ENCODE measurements at places on chromosomes 11 and 22.

- DNase-seq, result peak; percentile 69
Measured at GRCh38 chr11:10294290-10294953, 403 bp upstream of the SBF2 start.

GRCh38 chr22:34587357-34588356 is 478.3 kb upstream of the ISX start:
- DNase-seq, result no peak

GRCh38 chr11:63564784-63565350 is 1.7 kb upstream of the PLAAT2 start:
- DNase-seq, result no peak

- no peak for DNase-seq
Measured at GRCh38 chr22:39622881-39623367, 52.4 kb downstream of the CACNA1I start.

- DNase-seq, result no peak
Measured at GRCh38 chr22:31321421-31321820, 24.7 kb downstream of the PATZ1 start.

DNA sequence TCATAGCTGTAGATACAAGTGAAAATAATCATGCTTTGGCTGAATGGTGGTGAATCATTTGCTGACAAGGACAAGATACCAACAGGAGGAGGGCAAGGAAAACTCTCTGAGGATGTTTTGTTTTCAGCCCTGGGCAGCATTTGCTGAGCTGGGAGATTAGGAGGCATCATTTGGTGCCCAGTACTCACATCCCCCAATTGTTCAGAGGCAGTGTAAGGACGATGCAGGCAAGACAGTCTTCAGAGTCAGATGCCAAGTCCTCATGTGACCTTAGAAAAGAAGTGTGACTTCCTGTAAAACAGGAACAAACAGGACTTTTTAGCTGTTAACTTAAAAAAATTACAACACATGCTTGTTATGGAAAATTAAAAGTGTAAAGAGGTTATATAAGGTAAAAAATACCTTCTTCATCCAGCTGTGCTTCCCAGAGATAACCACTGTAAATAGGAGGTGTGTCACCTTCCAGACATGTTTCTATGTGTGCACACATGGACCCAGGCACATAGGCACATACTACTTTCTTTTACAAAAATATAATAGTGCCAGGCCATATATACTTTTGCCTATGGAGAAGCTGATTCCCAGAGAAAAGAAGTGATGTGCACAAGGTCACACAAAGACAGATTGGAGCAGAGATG is 18.0 kb downstream of the CNTF start:
- no peak for DNase-seq

DNA sequence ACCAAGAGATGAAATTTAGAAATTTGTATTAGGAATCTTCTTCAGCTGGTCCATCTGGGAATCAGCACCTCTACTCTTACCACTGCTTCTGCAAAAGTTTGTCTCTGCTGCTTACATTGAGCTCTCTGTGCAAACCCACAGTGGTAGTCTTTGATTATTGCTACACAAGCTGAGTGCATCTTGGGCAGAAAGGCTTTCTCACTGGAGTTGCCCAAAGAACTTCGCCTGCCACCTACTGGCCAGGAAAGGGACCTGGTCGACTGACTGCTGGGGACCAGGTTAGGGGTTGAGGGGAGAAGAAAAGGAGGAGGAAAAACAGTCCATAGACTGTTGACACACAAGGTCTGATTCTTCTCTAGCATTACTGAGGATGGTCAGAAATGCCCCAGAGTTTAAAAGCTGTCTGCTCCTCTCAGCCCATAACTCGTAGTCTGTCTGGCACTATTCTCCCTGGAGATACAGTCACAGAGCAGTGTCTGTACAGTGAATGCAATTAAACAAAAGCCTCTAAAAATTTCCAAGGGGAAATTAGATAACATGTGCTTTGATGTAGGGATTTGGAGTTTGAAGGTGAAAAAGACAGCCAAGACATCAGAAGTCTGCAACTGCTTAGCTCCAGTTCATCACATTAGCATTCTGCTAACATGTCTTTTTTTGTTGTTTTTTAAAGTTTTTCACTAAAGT is 215.0 kb upstream of the CTSC start:
- no peak for DNase-seq

DNA sequence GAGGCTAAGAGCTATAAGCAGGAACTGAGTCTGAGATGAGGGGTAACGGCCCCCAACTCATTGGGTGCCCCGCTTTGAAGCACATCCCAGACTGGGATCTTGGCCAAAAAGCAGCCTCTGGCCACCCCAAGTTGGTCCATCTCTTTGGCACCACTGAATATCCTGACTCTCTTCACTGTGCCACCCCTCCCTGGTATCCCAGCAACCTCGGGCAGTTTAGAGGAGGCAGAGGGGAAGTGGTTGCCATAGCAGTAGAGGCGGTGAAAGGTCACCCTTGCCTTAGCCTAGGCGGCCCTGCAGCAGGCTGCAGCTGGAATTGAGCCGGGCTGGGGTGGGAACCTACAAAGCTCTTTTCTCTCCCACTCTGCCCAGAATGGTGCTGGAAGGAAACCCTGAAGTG is 1.1 kb downstream of the PELI3 start:
- no peak for DNase-seq

- DNase-seq, result no peak
Measured at GRCh38 chr11:124441519-124441918, 4.0 kb downstream of the OR8B8 start.

- peak; percentile 69 for DNase-seq
Measured at GRCh38 chr11:86041975-86042378, 26.9 kb downstream of the PICALM start.

DNA sequence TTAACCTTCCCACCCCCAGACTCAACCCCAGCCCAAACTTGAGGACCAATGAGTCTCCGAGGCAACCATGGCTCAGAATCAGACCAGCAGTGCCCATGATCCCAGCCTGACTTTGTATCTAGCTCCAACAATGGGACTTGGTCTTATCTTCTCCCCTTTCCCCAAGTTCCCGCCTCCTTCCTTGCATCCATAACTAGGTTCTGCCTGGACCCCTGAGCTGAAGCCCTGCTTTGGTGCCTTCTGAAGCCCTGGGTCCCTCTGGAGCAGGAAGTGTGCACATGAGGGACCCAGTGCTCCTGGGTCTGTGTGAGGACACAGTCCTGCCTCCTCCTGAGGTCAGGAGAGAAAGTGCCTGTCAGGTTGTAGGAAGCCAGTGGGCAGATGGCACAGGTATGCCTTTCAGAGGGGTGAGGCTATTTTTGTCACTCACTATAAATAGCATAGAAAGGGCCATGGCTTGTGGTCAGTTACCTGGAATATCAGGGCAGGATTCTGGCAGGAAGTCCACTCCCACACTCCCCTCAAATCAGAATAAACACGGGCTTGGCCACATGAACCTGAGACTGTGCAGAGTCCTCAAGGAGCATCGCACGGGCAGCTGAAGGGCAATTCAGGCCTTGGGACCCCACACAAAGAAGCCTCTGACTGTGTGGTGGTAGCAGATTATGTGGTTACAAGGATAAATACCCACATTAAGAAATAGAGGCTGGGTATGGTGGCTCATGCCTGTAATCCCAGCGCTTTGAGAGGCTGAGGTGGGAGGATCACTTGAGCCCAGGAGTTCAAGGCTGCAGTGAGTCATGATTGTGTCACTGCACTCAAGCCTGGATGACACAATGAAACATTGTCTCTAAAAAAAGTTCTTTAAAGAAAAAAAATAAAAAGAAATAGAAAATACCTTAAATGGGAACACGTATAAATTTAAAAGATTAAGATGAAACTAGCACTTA is 27.4 kb downstream of the RCN1 start:
- DNase-seq, result no peak

GRCh38 chr11:83187465-83187864 is 6.0 kb upstream of the ANKRD42 start:
- DNase-seq, result no peak

- no peak for DNase-seq
Measured at GRCh38 chr22:29375398-29376076, 12.8 kb downstream of the AP1B1 start.

DNA sequence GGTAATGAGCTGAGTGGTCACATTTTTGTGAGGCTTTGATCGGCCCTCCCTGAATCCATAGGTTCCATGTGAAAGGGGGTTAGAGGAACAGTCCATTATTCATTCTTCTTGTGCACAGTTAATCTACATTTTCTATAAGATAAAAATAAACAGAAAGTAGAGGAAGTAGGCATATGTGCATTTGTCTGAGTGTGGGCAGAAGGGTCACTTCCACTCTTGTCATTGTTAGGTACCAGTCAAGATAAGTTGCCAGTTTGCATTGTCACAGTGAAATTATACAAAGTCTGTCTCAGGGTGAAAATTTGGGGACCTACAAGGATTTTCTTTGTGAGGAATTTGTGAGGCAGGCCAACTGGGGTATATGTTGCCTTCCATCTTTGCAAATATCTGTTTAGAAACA is 4.6 kb upstream of the APOL4 start:
- no peak for DNase-seq

DNA sequence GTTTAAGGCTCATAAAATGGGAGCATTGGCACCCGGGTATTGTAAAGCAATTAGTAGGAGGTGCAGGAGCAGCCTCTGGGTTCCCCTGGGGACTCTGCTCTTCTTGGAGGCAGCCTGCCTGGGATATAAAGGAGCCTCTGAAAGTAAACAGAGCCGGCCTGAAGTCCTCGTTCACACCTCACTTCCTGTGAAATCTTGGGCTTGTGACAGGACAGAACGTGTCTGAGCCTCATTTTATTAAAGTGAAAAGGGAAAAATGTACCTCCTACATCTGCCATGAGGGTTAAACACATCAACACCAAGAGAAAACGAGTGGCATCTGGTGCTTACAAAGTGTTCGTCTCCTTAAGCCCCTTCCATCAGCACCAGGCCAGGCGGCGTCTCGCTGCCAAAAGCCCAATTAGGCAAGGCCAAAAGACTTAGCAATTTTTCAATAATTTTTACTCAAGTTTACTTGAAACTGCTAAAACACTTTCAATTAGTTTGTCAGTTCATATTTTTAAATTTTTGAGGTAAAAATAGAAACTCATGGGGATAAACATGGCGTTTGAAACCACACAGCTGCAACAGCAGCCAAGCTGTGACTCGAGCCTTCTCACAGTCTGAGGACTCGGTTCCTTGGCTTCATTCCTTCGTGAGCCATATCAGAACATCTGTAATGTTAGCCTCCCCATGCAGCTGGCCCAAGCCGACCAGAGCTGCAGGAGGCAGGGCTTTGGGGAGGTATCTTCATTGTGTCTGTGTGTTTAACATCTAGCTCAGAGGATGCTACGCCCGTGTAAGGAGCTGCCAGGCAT is 33.6 kb downstream of the MAP6 start:
- no peak for DNase-seq

DNA sequence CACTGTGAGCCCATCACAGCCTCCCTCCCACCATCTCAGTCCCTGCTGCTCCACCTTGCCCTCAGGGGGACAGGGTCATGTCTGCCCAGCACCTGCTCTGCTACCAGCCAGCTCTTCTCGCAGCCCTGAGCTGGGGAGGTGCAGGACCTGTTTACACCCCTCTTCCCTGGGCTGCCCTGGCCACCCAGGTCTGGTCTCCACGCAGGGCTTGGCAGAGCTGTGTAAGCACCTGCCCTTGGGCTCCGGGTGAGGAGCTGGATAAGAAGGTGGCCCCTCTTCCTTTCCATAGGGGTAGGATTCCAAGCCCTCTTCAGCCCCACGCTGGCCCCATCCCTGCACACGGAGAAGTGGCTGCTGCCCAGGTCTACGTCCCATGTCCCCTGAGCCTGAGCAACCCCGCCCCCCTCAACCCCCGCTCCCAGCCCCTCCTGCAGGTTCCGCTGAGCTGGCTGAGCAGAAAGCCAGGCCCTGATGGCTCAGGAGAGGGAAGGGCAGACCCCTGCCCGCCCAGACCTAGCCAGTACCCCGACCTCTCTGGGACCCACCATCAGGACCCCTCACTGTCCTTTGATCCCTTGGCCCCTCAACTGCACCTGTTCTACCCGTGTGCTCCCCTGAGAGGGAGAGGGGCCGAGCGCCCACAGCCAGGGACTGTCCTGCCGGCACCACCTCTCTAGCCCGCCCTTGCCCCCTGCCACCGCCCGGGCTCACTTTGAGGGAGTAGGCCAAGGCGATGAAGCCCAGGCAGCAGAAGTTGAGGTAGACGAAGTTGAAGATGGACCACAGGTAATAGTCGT is 3.2 kb downstream of the IFITM10 start:
- no peak for DNase-seq

GRCh38 chr11:100876815-100877520 is 189.9 kb downstream of the ARHGAP42 start:
- peak; percentile 99 for DNase-seq

DNA sequence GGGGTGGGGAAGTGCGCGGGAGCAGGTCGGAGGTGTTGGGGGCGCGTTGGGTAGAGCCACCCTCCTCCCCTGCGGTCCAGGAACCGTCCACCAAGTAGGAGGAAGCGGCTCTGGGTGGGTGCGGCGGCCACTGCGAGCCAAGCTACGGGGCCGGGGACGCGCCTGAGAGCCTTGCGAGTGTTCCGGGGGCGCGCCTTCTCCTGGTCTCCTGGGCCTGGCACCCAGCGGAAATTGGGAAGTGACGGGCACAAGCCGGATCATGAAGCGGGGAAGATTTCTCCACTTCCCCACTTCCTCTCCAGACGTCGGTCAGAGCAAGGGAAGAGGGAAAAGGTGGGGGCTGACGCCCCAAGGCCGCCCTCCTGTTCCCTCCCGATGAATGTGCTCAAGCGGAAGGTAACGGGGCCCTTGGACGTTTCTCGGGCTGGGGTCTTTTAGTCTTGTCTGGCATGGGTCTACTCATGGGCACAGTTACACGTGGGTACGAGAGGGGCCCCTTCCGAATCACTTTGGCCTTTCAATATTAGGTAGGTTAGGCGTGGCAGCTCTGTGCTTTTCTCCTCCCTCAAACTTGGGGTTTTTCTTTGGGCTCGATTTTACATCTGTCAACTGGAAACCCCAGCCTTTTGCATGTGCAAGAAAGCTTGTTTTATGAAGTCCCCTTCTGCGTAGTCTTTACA is 865 bp downstream of the RBM14 start:
- no peak for DNase-seq

- DNase-seq, result no peak
Measured at GRCh38 chr11:59765068-59765735, 10.0 kb downstream of the STX3 start.

DNA sequence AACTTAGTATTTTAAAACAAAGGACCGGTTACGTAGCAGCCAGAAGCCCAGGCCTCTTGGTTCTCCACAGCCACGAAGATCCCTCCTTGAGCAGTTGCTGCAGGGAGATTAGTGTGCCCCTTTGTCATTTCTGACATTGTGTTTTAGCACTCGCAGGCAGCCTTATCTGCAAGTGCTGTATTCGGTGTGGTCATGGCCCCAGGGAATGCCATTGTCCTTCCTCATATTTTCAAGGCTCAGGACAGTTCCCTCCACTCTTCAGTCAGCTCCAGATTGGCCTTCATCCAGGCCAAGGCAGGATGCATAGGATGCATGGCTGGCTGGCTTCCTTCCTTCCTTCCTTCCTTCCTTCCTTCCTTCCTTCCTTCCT is 88.5 kb downstream of the ZBTB16 start:
- no peak for DNase-seq

- no peak for DNase-seq
Measured at GRCh38 chr11:103109818-103110388, 677 bp downstream of the DYNC2H1 start.

DNA sequence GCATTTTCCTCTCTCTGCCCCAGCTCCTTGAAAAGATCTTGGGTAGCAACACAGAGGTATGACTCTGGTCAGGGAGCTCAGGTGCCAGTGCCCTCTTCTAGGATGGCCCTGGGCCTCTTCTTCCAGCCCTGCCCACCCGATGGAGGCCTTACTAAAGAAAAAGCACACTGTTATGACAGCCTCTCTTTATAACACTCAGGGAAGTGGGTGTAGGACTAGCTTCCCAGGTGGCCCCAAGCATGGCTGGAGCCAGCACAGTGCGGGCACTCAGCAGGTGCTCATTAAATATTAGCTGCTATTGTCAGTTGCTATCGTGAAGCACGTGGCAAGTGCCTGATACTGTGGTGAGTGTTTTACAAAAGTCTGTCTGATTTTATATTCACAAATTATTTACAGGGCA is 127.2 kb upstream of the B3GAT1 start:
- no peak for DNase-seq

Data from skeletal muscle cell (primary cell).